SK-N-SH (cell line): ENCODE measurements at places on chromosomes 1 and 21.

DNA sequence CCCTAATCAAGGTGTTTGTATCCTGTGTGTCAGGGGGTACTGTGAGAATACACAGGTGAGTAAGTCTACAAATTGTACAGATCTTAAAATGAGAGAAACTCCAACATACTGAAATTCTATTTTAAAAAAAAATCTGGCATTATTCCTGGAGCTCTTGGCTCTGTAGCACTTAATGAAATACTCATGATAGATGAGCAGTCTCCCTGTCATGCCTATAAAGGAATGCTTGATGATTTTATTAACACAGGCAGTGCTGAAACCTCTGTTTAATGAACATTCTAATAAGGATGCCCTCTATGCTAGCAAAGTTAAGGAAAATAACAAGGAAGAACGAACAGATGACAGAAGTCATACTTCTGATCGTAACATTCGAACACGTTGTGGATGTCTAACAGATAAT, 233.9 kb upstream of the NEGR1 start:
- DNase-seq = no peak

DNA sequence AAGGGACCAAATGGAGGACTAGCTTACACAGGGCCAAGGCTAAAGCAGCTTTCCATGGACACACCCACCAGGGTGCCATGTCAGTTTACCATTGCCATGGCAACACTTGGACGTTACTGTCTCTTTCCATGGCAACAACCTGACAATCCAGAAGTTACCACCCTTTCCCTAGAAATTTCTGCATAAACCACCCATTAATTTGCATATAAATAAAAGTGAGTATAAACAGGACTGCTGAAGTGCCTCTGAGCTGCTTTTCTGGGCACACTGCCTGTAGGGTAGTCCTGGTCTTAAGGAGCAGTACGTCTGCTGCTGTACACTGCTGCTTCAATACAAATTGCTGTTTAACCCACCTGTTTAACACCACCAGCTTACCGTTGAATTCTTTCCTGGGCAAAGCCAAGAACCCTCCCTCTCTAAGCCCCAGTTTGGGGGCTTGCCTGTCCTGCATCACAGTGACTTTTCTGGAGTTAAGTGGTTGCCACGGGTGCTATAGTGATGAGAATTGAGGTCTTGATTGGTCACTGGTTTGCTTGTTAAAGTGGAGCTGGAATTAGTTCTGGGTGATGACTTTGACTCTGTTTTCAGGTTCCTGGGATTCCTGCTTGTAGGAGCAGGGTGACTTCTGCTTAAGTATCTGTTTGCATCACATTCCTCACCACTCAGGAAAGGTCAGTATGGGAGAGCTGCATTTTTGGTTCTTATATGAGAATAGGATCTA, 83.2 kb downstream of the CLDN17 start:
- no peak for DNase-seq

DNA sequence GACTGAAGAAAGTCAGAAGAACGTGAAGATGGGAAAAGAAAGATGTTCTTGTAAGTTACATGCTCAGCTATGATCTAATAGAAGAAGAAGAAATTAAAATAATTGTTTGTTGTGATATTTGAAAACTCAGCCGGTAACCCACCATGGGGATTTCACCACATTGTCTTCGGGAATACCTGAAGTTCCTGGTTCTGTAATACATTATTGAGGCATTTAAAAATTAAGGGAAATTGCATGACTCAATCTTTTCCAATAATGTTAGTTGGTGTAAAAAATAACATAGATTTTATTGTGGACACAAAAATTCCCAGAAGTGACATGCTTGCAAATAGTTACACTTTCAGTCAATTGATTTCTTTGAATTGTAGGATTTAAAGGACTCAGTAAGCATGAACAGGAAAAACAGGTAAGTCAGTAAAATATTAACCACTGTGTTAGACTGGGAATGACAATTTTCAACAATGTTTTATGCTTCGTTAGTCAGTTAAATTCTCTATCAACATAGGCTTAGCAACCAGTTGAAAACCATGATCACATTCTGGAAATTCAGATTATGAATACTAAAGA, 745.1 kb downstream of the LTN1 start:
- no peak for DNase-seq

GRCh38 chr1:62282909-62283755, 36.1 kb downstream of the KANK4 start:
- DNase-seq = no peak

DNA sequence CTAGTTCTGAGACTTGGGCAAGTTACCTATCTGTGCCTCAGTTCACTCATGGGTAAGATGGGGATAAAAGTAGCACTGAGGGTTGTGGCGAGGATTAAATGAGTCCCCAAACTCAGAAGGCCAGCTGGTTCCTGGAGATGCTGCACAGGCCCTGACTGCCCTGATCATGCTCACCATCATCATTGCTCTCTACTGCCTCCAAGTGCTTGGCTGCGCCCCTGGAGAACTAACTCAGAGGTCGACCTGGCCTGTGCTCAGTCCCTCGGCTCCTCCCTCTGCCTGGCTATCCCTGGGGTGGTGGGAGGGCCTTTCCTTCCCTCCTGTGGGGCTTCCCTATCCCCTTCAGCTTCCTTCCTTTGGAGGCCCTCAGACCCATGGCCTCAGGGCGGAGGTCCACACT, 5.6 kb downstream of the SLC5A9 start:
- peak; percentile 19 for DNase-seq

GRCh38 chr1:80639777-80640533, 1160.8 kb upstream of the ADGRL2 start:
- DNase-seq = no peak

DNA sequence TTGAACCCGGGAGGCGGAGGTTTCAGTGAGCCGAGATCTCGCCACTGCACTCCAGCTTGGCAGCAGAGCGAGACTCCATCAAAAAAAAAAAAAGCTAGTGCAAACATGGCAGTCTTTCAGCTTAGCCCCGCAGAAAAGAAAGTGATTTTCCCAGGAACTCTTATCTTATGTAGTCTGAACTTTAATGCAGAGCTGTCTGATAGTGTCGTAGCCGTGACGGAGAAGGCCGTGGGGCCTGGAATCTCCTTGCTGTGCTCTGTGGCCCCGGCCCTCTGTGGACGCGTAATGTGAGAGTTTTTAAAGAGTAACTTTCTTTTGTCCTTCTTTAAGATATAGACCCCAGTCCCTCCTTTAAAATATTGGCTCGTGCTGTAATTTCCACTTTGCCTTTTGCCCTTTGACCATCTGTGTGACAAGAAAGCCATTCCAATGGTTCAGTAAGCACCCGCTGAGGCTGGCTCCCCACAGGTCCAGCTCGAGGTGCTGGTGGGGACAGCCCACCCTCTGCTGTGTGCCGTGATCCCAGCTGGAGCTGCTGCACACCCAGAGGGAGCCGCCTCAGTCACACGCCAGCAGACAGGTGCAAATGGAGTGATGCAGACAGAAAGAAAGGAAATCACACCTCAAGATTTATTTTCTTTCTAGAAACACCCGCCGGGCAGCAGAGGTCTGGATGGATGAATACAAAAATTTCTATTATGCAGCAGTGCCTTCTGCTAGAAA, 164.0 kb downstream of the PGBD5 start:
- no peak for DNase-seq

DNA sequence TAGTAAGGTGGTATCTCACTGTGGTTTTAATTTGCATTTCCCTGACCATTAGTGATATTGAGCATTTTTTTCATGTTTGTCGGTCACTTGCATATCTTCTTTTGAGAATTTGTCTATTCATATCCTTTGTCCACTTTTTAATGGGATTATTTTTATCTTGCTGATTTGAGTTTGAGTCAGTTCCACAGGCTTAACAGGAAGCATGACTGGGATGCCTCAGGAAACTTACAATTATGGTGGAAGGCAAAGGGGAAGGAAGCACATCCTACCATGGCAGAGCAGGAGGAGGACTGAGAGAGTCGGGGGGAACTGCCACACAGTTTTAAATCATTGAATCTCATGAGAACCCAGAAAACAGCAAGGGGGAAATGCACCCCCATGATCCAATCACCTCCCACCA, 51.1 kb downstream of the ODF2L start:
- no peak for DNase-seq

DNA sequence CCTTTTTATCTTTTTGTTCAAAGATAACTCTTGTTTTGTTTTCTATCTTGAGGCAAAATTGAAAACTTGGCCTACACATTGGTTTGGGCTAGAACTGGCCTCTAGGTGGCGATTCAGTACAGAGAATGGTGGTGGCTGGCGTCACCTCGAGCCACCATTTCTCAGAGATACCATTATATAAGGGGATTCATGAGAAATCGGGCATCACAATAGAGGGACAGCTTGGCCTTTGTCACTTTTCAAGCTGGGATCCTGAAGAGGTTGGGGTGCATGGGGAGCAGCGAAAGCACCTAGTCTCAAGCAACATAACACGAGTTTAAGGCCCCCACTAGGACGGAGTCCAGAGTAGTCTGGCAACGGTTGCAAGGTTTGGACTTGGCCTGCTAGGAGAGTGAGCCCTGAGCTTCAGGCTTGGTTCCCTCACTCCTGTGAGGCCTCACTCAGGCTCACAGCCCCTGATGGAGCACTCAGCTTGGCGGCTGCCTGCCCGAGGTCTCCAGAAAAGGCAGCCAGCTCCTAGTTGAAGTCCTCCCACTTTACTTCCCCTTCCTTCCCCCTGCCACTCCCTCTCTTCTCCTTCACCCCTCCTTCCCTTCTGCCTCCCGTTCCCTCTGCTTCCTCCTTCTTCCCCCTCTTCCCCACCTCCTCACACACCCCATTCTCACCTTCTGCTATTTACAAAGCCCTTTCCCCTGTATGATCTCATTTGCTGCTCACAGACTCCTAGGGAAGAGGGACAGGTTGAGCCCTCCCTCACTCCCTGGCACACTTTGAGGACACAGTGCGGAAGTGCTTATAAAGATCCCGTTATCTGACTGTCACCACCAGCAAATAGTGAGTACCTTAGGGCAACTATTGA, 67.8 kb downstream of the LRIG2 start:
- peak; percentile 66 for DNase-seq

- DNase-seq = no peak
Measured at GRCh38 chr1:150575518-150576366, 3.7 kb downstream of the MCL1 start.

DNA sequence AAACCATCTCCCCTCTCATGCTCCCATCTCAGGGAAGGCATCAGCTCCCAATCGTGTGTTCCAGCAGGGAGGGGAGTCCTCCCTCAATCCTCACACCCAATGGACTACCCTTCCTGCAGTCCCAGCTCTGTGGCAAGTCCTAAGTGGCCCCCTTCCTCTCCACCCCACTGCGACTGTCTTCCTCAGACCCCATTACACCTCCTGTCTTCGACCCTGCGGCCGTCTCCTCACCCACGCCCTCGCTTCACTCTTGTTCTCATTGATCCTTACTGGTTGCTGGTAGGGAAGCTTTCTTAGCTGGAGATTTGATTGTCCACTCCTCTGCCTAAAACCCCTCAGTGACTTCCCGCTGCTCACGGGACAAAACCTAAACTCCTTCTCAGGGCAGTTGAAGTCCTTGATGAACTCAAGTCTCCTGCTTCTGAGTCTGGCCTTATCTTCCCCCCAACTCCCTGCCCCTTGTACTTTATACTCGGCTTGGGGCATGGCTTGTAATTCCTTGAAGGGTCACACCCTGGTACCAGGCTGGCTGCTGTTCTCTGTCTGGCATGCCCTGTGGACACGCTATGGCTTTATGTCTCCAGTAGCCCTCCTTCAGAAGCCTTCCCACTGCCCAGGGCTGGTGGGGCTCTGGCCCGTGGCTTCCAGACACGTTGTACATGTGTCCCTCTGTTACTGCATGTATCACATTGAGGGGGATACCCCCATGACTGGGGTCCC, 2.3 kb upstream of the EPS8L3 start:
- DNase-seq = no peak

- DNase-seq = no peak
Measured at GRCh38 chr1:165842671-165843129, 15.3 kb downstream of the UCK2 start.

DNA sequence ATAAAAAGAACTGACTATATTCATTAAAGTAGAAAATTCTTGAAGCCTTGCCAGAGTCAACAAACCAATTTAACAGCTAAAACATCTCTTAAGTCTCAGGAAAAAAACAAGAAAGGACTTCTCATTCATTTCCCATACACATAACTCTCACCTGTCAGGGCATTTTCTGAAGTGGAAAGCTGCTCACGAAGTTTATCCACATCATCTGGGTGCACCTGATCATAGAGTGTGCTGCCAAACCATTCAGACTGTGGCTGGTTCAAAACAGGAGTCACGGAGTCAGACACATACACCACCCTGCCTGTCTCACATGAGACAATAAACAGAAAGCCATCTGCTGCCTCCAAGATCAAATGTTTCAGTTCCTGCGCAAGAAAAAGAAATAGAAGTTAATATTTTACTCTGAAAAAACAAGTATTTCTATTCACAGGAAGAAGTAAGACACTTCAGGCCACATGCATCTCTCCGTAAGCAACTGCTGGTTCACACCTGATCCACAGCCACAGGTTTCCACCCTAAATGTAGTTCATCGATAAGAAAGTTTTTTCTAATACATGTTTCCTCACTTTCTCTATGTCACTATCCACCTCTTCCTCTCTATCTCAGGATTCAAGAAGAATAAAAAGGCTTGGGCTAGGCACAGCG, 28.2 kb upstream of the CTSK start:
- DNase-seq = no peak
